ENCODE measurements at places on chromosomes 6 and 20. TPM values are rescaled to one million over a fixed set of nuclear protein-coding genes. Genes with fewer than 3 reads are reported as not detected.

DNA sequence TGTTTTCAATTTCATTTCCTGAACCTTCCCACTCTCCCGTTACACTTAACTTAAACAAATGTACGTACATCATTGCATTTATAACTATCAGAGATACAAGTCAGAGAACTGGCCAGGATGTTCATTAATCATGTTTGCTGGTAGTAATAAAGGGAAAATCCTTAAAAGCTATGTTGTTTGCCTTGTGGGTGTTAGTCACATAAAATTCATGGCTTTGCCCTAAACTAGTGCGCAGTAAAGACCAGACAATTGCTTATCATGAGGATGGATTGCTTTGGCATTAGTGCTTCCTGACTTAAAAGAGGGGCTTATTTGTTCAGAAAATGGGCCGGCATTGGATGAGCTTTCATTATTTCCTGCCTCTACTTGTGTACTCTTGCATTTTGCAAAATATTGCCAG lies 1037.3 kb upstream of the FLRT3 start:
- H3K27me3 ChIP-seq = no peaks in the 10 kb centered on the region
- H3K4me3 ChIP-seq = no peak overlapping the region
- H3K36me3 ChIP-seq = no peaks in the 10 kb centered on the region
- no peak overlapping the region for H3K27ac ChIP-seq

GRCh38 chr20:34549291-34549928 lies 9.1 kb upstream of the MAP1LC3A start:
- H3K27ac ChIP-seq = no peak overlapping the region
- no peak overlapping the region for H3K4me3 ChIP-seq
- DNase-seq = no peak
- no peaks in the 10 kb centered on the region for H3K27me3 ChIP-seq

DNA sequence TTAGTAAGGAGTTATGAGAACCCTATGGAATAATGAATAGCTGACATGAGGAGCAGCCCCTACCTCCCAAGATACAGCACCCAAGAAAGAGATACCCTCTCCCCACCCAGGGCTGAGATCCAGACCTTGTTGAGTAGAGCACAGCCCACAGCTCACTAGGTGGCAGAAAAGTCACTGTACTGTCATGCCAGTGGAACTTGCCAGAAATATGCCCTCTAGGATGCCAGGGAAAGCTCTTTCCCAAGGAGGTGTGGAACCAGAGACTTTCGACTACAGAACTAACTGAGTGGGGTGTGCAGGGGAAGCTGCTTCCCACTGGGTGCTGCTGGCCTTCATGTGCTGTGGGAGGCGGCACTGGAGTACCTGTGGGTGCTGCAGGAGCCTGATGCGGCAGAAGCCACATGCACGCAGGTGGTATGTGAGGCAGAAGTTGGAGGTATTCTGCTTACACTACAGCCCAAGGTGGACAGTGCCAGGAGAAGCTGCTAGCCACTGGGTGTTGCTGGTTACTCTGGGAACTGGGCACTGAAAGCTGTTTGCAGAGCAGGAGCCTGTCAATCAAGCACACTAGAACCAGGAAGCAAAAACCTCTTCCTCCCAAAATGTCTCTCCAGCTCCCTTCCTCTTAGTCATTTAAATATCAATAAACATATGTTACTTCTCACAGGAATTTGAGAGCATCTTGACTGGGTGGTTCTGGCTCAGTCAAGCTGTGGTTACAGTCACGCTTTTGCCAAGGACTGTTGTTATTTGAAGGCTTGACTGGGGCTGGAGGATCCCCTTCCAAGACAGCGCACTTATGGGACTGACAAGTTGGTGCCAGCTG lies 17.8 kb downstream of the ARMC12 start:
- no peaks in the 10 kb centered on the region for H3K27me3 ChIP-seq
- H3K4me3 ChIP-seq = no peak overlapping the region
- H3K4me1 ChIP-seq = peaks cover 22% of the 10 kb centered on the region
- no peak overlapping the region for H3K27ac ChIP-seq
- no peaks in the 10 kb centered on the region for H3K36me3 ChIP-seq
- DNase-seq = no peak

LY6G6C gene
- not detected for total RNA-seq

TNXB gene
- total RNA-seq = 2.5 TPM

BPI gene
- total RNA-seq = not detected

Measured in GM12878 (cell line).